AG09319 (cell line): ENCODE measurements at places on chromosomes 2 and 18.

DNA sequence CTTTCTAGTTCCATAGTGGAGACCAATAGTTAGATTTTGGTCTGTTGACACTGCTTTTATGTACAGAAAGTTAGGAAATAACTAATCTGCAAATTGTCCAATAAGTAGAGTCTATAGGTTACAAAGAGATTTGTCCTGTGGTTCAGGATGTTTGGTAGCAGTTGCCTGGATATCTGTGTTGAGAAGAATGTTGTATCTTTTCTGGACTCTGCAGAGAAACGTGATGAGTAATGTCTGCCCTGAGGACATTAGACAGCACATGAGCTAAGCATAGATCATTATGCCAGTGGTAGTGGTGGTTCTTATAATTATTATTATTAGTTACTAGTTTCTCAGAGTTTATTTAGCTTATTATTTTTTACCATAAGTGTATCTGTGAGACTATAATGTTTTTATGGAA lies 65.8 kb downstream of the ANKRD62 start:
- no peak for DNase-seq

- DNase-seq, result no peak
These were observed 29.3 kb upstream of the CEP68 start for GRCh38 chr2:65026704-65027464.

DNA sequence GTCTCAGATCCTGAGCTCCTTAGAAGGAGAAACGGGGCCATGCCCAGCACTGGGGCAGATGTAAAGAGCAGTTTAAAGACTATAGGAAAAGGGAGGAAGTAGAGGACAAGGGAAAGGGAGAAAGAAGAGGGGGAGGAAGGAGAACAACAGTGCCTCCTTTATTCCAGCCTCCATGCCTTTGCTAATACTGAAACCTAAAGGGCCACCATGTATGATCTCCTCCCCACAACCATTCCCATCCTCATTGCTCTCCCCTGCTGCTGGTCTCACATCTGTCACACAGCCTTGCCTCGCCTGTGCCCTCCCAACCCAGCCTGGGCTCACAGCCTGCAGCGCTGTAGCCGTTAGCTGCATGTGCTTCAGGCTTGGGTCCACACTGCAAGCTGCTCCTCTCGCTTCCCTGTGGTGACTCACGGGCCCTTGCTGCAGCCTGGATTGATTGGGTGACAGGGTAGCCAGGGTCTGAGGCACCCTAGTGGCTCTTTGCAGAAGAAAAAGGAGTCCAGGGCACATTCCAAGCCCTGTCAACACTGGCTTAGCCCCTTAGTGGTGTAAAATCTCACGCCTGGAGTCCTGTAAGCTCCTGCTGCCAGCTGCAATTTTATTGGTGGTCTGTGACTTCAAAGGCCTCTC lies 281.9 kb downstream of the SRBD1 start:
- no peak for DNase-seq

DNA sequence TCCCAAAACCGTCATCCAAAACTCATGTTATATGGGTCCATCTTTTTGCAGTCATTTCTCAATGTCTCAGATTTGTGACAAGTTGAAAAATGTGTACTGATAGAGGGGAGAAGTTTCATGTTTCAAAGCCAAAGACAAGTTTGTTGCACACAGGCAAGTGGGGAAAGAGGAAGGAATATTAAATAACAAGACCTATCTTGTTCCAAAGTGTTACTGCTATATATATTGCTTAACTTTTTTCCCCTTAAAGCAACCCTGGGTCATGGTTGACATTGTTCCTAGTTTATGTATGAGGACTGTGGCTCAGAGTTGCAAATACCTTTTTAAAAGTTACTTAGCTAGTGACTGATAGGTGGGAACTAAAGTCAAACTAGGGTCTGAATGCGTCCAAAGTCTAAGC lies 1.7 kb downstream of the ITGA4 start:
- no peak for DNase-seq

GRCh38 chr18:12520442-12520992 lies 112.8 kb downstream of the PRELID3A start:
- no peak for DNase-seq

- peak; percentile 25 for DNase-seq
These were observed 27.5 kb downstream of the ZNF638 start for GRCh38 chr2:71358931-71359671.

DNA sequence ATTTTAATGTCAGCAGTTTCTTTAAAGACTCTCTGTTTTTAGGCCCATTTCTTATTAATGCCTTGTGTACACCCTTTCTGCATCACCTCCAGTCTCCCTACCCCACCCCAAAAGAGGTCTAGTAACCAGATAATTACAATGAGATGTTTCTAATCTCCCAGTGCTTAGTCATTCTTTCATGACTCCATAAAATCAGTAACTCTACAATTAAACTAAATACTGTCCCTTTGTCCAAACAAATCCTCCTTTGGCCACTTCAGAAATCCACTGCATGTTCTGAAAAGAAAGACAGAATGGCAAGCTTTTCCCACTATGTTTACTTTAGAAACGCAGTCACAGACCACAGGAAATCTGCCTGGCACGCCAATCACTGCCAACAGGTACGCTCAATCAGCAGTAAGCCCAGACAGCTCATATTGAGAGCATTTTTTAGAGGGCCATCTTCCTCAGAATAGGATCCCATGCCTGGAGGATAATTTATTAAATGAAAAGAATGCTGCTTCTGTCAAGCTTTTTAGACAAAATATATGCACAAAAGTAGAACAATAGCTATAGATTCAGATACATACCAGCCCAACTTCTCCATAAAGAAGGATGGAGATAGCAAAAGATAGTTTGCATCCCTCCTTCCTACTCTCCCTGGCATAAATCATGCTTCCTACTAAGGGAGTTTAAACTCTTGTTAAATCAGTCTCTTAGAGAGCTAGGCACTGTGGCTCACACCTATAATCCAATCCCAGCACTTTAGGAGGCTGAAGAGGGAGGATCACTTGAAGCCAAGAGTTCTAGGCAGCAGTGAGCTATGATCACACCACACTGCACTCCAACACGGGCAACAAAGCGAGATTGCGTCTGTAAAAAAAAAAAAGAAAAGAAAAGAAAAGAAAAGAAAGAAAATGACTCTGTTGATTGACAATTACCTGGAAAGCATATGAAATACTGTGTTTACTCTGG lies 14.6 kb downstream of the CLASP1 start:
- DNase-seq, result no peak

DNA sequence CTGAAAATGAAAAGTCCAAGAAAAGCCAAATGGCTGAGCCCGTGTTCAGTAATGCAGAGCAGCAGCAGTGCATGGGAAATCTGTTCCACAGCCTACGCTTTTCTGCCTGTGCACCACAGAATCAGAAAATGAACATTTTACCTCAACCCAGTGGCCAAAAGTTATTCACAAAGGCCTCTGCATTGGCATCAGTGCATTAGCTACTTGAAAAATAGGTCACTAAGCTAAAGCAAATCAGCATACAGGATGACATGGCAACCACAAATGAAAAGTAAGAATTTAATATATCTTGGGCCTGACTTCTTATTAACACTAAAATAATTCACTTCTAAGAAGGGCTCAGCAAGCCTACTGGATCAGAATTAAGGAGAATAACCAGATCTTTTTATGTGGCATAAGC lies 1145.3 kb upstream of the CHAC2 start:
- DNase-seq, result no peak

GRCh38 chr18:32093102-32093511 lies 1.4 kb downstream of the RNF138 start:
- peak; percentile 22 for DNase-seq

- DNase-seq, result no peak
These were observed 15.5 kb downstream of the DUSP19 start for GRCh38 chr2:183093857-183094657.

DNA sequence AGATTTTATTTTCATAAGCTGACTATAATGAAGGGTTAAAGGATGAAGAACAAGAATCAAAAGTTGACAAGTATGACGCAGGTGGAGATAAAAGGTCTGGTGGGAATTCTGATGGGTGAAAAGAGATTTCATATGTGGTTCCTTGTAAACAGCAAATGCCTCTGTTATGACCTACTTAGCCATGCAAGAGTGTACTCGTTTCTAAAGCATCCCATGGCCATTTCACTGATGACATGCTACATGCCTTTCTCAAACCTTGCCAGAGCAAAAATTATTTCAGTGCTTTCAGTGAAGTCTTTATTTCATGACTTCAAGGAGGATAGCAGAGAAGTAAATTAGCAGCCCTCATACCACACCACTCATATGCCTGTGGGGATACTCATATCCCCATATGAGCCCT lies 71.7 kb downstream of the FEZ2 start:
- DNase-seq, result no peak

GRCh38 chr2:10795508-10796046 lies 17.0 kb downstream of the PDIA6 start:
- DNase-seq, result no peak

DNA sequence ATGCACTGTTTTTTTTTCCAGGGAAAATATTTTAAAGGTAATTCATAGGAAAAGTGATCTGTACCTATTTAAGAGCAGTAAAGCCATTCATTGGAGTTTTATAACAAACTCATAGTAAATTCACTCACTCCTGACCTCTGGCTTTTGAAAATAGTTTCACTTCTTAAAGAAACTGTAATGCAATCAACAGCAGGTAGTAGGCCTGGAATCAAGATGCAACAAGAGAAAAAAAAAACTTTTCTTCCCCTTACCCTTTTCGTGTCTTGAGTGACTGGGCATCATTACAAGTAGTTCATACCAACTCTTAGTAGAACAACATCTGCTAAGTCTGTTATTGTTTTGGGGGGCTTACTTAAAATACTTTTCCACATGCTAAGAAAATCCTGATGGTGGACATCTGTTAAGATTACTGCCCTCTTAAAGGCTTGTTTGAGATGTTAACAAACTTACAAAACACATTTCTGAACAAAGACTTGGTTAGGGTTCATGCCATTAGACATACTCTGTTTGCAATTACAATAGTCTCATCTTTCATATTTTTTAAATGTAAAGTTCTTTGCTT lies 164.1 kb upstream of the FOSL2 start:
- DNase-seq, result peak; percentile 75

DNA sequence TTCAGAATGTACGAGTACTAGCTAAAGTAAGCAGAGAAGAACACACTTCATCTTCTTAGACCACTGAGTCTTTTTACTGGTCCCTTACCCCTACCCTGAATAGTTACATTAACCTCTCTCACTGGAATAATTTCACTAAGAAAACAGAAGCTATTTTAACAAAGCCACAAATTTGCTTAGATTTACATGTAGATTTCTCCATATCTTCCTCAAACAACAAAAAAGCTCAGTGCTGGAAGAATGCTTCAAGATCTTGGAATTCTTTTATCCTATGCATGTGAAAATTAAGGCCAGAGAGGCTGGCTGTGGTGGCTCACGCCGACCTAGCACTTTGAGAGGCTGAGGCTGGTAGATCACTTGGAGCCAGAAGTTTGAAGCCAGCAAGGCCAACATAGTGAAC lies 35.2 kb downstream of the MOGAT1 start:
- no peak for DNase-seq

DNA sequence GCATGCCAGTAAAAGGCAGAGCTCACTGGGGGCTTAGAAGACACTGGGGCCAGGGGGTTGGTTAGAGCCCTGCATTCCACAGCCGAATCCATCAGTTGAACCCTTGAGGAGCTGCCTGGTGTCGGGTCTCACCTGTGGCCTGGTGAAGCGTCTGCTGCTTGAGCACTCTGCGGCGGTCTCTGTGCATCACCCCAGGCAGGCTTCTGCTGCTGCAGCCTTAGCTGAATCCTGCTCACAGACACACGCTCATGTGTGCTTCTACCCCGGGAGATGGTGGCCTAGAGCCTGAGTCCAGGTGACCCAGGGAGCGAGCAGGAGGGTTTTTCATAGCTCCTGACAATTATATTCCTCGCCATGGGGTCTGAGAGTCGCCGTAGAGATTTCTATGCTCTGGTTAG lies 192.1 kb downstream of the MGAT5 start:
- DNase-seq, result no peak

DNA sequence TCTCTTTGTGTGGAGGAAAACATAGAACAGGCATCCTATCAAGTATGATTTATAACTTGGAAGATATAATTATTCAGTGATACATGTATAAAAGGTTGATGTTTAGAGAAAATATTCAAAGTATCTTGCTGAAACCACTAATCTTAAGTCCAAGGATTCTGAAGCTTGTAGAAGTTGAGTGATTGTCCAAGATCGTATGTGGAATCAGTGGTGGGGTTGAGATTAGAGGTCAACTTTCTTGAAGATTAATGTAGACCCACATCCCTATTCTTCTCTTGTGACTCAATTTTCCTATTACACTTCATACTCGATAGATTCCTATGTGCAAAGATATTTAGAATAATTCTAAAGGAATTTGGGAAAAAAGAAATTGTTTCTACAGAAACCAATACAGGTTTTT lies 1565.9 kb upstream of the ACVR2A start:
- DNase-seq, result no peak

DNA sequence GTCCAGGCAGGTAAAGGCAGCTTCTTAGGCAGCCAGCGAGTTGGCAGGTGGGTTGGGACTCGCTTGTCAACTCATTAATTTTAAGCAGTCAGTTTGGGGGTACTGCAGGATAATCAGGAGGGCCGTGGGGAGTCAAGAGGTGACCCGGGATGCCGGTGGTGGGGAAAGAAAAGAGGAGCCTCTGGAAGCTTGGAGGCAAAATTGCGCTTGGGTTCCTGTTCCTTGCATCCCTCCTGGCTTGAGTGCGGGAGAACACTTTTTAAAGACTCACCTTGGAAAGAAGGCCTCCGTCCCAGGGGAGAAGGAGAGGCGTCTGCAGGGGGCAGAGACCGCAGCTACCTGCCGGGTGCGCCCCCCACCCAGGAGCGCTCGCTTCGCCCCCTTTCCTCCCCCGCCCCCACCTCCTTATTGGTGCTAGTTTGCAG lies at the start of gene KCNJ3:
Gene KCNJ3 (plus strand): TSS at position 400 of the 425 bp plus-strand sequence. CDS start 81 bp downstream, outside the sequence.
- DNase-seq, result no peak

DNA sequence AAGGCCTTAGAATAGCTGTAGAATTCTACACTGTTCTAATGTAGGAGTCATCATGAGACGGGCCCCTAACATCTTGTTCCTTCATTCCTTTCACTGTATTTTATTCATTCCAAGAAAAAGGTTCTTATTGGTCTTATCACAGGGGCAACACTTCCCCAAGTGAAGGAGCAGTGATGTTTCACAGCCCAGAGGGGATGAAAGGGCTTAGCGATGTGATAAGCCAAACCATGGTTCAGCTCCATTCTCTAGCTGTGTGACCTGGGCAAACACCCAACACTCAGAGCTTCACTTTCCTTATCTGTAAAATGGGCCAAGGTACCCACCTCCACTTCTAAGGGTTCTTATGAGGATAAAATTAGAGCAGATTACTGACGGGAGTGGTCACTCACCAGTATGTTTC lies 25.4 kb upstream of the HS6ST1 start:
- no peak for DNase-seq

- DNase-seq, result no peak
These were observed 1412.0 kb upstream of the ZEB2 start for GRCh38 chr2:145931781-145932395.
